ENCODE measurements at places on chromosomes 4 and X. TPM values are rescaled to one million over a fixed set of nuclear protein-coding genes. Genes with fewer than 3 reads are reported as not detected.

DNA sequence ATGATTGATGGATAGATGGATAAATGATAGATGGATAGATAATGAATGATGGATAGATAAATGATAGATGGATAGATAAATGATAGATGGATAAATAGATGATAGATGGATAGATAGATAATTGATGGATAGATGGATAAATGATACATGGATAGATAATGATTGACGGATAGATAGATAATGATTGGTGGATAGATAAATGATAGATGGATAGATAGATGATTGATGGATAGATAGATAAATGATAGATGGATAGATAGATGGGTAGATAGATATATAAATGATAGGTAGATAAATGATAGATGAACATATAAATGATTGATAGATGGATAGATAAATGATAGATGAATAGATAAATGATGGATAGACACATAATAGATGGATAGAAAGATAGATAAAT lies 49.5 kb upstream of the SHOX start:
- peaks cover 7% of the 10 kb centered on the region for H3K27me3 ChIP-seq
- H3K4me3 ChIP-seq = no peak overlapping the region
- no peak overlapping the region for H3K27ac ChIP-seq
- H3K36me3 ChIP-seq = no peaks in the 10 kb centered on the region

DNA sequence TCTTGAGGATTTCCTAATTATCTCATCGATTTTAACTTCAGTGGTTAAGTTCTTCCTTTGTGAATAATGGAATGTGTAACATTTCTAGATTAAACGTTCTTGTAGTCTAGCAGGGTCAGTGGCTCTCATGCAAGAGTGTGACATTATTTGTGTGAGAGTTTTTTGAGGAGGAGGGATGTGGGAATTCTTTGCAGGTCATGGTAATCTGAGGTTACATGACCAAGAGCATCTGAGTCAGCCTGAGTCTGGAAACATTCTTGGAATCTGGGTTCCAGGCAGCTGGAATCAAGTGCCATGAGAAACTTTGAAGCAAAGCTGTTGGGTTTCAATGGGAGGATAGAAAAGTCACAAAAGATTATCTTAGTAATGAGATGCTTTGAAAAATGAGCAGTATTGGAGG lies 49.5 kb downstream of the GK start:
- H3K27ac ChIP-seq = no peak overlapping the region
- no peaks in the 10 kb centered on the region for H3K36me3 ChIP-seq
- no peaks in the 10 kb centered on the region for H3K4me1 ChIP-seq
- no peak overlapping the region for H3K4me3 ChIP-seq
- no peaks in the 10 kb centered on the region for H3K27me3 ChIP-seq

The C1QTNF7 gene
- total RNA-seq = not detected

- H3K36me3 ChIP-seq = no peaks in the 10 kb centered on the region
- DNase-seq = no peak
- no peak overlapping the region for H3K27ac ChIP-seq
- H3K4me1 ChIP-seq = peaks cover 27% of the 10 kb centered on the region
- H3K4me3 ChIP-seq = no peak overlapping the region
- H3K27me3 ChIP-seq = no peaks in the 10 kb centered on the region
Observed at GRCh38 chrX:115388879-115389278, 99.4 kb downstream of the LUZP4 start.

The DDX60 gene
- total RNA-seq = 9.1 TPM

The MAGED2 gene
- total RNA-seq = 137 TPM

The PFKFB1 gene
- 0.74 TPM for total RNA-seq

DNA sequence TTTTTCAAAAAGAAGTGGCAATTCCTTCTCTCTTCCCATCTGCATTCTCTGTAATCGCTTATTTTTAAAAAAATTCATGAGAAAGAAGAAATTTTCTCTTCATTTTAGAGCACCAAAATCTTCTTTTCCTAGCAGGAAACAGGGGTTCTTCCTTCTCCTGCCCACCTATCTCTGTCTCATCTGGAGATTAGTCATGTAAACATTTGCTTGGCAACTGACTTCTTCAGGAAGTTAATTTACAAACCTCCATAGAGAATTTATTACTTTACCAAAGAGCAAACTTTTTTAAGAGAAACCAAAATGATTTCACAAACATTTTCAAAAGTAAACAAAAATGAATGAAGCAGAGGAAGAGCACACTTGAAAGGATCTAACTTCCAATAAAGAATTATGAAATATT lies 13.5 kb downstream of the TTC29 start:
- H3K27me3 ChIP-seq = no peaks in the 10 kb centered on the region
- H3K4me1 ChIP-seq = no peaks in the 10 kb centered on the region
- no peak overlapping the region for H3K4me3 ChIP-seq
- no peak overlapping the region for H3K27ac ChIP-seq

The TIMP1 gene
- 48.6 TPM for total RNA-seq

- no peak overlapping the region for H3K4me3 ChIP-seq
- H3K36me3 ChIP-seq = no peaks in the 10 kb centered on the region
- H3K27ac ChIP-seq = no peak overlapping the region
- no peaks in the 10 kb centered on the region for H3K27me3 ChIP-seq
Observed at GRCh38 chr4:136036744-136037143, 1495.5 kb downstream of the PCDH18 start.

DNA sequence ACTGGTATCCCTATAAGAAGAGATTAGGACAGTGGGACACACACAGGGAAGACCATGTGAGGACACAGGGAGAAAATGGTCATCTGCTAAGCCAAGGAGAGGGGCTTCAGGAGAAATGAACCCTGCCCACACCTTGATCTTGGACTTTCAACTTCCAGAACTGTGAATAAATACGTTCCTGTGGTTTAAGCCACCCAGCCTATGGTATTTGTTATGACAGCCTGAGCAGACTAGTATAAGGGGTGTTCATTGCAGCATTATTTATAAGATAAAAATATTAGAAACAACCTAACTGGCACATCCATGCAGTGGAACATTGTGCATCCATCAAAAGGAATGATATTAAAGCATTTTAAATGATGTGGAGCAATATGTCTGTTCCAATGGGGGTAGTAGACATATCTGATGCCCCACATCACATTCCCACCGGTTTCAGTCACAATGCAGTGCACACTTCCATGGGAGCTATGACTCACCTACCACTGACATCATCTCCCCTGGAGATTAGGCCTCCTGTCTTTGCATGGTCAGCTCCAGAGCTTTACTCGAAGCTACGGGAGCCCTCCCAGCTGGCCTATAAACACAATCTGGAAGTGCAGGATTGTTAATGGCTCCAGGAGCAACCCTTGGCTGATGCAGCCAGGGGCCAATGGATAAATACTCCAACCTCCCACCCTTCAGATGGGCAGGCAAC lies 38.9 kb upstream of the MAMLD1 start:
- DNase-seq = peak; percentile 74
- no peak overlapping the region for H3K4me3 ChIP-seq
- H3K27ac ChIP-seq = peak overlapping the region; percentile 39
- peaks cover 26% of the 10 kb centered on the region for H3K4me1 ChIP-seq
- no peaks in the 10 kb centered on the region for H3K27me3 ChIP-seq

- H3K27ac ChIP-seq = no peak overlapping the region
- H3K36me3 ChIP-seq = no peaks in the 10 kb centered on the region
- no peak for DNase-seq
Observed at GRCh38 chr4:157961229-157961990, 211.4 kb downstream of the GASK1B start.

GRCh38 chr4:27187786-27188185 lies 327.1 kb downstream of the STIM2 start:
- no peak for DNase-seq
- H3K4me3 ChIP-seq = no peak overlapping the region
- no peak overlapping the region for H3K27ac ChIP-seq
- H3K27me3 ChIP-seq = no peaks in the 10 kb centered on the region

DNA sequence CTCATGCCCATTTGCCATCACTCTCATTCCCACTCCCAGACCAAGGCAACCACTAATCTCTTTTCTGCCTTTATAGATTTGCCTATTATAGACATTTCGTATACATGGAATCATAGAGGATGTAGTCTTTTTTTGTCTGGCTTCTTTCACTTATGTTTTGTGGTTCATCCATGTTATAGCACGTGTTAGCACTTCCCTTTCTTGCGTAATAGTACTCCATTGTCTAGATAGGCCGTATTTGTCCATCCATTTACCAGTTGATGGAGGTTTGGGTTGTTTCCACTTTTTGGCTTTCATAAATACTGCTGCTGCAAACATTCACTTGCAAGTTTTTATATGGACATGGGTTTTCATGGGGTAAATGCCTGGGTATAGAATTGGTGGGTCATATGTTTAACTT lies 48.4 kb downstream of the KIF4A start:
- no peak overlapping the region for H3K4me3 ChIP-seq
- no peaks in the 10 kb centered on the region for H3K4me1 ChIP-seq
- no peak overlapping the region for H3K27ac ChIP-seq
- no peaks in the 10 kb centered on the region for H3K36me3 ChIP-seq

- no peak for DNase-seq
- H3K36me3 ChIP-seq = no peaks in the 10 kb centered on the region
- H3K4me3 ChIP-seq = no peak overlapping the region
- no peaks in the 10 kb centered on the region for H3K27me3 ChIP-seq
- peaks cover 12% of the 10 kb centered on the region for H3K4me1 ChIP-seq
- no peak overlapping the region for H3K27ac ChIP-seq
Observed at GRCh38 chr4:168666531-168666930, 169.7 kb downstream of the PALLD start.

The DRD5 gene
- total RNA-seq = not detected

The RADX gene
- 0.20 TPM for total RNA-seq

The BST1 gene
- total RNA-seq = 0.31 TPM

The HSFX3 gene
- total RNA-seq = not detected

The CPZ gene
- total RNA-seq = 9.1 TPM

DNA sequence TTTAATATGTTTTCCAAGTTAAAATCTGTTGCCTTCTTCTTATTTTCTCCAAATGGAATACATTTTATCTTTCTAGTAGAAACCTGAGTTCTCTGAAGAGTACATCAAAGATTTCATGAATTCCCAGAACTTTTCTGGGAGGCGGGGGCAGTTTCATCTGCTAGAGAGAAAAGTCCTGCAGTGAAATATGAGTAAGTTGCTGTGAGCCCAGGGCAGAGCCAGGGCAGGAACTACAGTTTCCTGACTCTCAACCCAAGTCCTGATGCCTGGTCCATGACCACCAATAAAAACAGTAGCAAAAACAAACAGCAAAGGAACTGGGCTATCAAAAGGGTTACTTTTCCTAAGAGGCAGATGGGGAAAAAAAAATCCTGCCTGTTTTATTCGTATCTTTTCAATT lies 239.4 kb upstream of the CTSO start:
- H3K27me3 ChIP-seq = no peaks in the 10 kb centered on the region
- H3K4me1 ChIP-seq = peaks cover 6% of the 10 kb centered on the region
- no peak for DNase-seq
- no peak overlapping the region for H3K27ac ChIP-seq
- H3K36me3 ChIP-seq = no peaks in the 10 kb centered on the region

DNA sequence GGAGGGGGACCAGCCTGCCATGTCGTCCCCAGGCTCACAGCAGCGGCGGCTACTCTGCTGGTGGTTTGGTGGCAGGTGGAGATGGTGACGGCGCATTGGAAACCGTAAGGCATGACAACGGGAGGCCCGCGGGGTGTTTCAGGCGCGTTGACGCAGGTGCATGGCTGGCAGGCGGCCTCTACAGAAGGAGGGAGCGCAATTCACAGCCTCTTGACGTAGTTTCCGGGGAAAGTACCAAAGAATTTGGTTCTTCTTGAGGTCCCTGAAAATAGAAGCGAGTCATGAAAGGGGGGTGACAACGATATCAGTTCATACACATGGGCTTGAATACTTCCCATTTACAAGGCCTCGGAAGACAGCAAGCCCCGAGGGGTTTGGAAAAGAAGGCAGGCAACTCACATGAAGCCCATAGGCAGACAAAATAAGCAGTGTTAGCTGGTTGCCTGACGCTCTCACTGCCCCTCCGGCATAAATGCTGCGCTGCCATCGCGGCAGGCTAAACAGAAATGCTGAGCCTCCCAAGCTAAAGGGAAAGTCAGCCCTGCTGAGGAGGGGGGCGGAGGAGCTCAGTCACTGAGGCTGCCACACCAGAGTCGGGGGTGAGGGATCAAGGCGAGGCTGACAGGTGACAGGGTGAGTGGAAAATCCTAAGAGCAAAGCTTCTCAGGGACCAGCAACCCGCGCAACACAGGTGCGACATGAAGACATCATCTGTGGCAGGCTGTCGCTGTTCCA lies 52.3 kb upstream of the PDLIM3 start:
- no peak for DNase-seq
- no peak overlapping the region for H3K27ac ChIP-seq
- no peaks in the 10 kb centered on the region for H3K36me3 ChIP-seq
- no peak overlapping the region for H3K4me3 ChIP-seq
- no peaks in the 10 kb centered on the region for H3K27me3 ChIP-seq
- peaks cover 14% of the 10 kb centered on the region for H3K4me1 ChIP-seq

DNA sequence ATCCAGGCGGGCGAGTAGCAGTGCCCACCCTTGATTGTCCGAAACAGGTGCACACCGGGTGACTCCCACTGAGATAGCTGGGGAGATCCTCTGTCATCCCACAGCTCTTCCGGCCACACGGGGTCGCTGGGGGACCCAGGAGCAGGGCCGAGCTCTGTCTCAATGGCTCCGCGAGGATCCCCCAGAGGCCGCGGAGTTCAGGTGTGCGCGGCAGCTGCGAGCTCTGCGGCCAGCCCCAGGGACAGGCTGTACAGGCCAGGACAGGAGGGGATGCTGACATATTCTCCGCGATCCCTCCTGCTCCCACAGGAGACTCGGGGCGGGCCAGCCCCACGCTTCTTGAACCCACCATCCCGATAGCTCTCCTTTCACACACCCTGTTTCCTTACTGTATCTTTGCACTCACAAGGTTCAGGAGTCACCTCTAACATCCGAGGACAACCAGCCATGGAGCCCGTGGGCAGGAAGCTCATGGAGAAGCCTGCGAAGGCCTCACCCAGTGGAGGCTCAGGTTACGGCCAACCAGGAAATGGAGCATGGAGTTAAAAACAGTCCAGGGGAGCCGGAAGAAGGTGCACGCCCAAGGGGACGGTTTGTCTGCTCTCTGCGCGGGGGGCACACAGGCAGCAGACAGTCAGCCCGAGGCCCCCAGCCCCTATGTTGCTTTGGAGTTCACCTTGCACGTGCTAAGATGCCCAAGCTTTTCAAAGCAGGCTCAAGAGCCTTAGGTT lies 77.9 kb upstream of the AMELX start:
- H3K36me3 ChIP-seq = no peaks in the 10 kb centered on the region
- no peaks in the 10 kb centered on the region for H3K4me1 ChIP-seq
- DNase-seq = no peak
- no peak overlapping the region for H3K27ac ChIP-seq
- no peaks in the 10 kb centered on the region for H3K27me3 ChIP-seq
- H3K4me3 ChIP-seq = no peak overlapping the region
